GM12892 (cell line): ENCODE measurements at places on chromosomes 16 and 17.
A peak's percentile ranks its signal among the peaks of the same experiment; 100 is the strongest.

DNA sequence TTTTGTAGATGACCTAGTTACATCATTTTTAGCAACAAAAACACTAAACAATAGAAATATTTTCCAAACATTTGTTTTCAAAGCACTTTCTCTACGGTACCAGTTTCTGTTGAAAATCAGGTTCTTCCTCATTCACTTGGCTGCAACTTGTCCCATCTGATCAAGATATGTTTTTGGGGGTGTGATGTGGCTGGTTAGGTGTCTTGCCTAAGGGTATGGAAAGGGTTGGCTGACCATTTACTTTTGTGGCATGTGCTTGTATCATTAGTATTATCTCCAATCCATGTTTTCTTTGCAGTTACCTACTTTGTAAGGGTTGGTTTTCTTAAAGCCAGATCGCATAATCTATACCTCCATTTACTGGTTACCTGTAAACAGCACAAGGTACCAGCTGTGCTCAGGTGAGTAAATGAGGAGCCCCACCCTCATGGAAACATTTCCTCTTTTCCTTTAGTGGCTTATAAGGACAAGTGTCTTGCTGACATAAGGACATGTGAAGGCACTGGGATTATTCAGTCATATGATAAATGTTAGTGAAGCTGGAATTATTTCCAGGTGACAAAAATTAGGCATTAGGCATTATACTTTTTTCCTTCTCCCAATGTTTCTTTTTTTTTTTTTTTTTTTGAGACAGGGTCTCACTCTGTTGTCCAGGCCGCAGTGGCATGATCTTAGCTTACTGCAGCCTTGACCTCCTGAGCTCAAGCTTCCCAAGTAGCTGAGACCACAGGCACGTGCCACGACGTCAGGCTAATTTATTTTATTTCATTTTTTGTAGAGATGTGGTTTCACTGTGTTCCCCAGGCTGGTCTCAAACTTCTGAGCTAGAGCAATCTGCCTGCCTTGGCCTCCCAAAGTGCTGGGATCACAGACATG is 162.0 kb downstream of the CCDC182 start:
- DNase-seq, result no peak

DNA sequence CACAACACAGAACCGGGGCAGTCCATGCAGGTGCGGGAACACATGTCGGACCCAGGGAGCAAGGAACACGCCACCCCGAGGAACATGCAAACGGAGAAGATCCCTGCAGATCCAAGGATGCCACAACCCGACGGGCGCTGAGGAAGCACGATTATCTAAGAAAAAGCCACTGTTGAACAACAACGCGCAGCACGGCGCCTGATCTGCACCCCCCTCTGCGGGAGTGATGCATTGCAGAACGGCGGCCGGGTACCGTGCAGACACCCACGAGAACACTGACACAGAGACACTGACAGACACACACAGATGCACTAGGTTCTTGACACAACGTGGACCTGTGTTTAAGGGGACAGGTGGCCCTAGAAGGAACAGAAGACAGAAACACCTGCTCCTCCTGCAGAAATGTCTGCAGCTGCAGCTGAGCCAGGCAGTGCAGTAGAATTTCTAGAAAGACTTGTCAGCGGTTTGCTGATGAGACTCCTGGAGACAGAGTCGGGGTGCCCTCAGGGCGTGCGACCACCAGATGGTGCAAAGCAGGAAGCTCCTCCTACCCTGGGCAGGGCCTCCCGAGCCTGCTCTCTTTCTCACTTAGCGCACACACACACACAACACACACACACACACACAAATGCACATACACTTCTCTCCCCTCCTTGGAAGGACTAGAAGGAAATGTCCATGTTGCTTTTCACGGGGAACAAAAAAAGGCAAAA is 7.5 kb downstream of the NPTX1 start:
- no peak for DNase-seq

DNA sequence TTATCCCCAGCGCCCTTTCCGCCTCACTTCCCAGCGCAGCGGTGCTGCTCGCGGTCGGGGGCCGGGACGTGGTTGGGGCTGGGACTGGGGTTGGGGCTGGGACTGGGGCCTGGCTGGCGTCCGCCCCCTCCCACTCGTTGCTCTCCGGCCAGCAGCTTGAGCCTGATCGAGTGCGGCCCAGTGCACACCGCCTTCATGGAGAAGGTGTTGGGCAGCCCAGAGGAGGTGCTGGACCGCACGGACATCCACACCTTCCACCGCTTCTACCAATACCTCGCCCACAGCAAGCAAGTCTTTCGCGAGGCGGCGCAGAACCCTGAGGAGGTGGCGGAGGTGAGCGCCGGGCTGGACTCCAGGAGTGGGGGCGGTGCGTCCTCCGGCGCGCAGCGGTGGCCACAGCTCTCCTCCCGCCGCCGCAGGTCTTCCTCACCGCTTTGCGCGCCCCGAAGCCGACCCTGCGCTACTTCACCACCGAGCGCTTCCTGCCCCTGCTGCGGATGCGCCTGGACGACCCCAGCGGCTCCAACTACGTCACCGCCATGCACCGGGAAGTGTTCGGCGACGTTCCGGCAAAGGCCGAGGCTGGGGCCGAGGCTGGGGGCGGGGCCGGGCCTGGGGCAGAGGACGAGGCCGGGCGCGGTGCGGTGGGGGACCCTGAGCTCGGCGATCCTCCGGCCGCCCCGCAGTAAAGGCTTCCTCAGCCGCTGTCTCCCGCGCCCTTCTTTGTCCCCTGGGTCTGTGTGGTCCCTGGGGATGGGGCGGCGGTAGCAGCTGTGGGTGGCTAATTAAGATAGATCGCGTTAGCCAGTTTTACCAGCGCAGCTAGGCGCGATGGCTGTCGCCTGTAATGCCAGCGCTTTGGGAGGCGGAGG is 1.8 kb downstream of the HSD17B1 start:
- peak; percentile 93 for DNase-seq

DNA sequence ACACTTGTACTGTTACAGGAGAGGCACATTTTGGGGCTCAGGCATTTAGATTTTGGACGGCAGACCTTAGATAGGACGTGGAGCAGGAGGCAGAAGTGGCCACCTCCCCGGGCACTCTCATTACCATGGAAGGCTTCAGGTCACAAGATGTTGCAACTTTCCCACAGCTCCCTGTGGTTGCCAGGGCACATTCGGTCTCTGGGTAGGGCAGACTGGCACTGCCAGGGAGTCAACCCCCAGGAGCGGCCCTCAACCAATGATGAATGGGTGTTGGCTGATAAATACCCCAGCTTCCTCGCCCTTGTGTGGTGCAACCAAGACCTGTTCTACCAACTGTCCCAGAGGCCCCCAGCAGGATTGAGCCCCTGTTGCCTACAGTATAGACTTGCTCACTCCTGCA is 11.2 kb downstream of the NAGPA start:
- DNase-seq, result no peak

DNA sequence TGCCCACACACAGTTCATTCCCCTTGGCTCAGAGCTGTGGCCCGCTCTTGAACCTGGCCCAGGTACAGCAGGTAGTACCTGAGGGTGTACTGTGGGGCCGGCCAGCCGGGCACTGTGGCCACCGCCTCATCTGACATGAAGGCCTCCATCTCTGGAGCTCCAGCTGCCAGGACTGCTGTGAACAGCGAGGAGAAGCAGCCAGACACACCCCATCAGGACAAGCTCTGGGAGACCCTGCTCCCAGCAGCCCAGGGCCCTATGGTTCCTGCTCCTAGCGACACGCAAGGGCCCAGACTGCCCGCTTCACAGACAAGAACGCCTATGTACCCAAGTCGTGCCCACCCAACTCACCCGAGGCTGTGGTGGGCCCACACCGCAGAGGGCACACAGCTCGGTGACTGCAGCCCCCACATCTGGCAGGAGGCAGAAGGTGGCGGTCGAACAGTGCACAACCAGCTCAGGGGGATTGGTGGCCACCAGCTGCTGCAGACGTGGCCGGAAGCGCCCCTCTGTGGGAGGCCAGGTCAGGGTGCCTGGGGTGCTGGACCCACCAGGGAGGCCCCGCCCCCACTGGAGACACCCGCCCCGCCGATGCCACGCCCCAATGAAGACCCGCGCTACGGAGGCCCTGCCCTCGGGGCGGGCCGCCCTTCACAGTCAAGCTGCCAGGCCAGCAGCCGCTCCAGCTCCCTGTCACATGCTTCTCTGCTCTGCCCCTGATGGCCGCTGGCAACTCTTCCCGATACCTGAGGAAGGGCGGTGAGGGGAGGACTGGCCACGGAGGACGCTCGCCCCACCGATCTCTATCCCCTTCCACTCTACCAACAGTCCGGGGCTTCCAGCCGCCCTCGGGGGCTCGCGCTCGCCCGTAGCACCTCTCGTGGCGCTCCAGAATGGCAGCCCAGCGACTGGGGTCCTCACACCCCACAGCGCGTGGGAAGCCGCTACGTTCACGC is 1.1 kb upstream of the STUB1 start:
- no peak for DNase-seq

DNA sequence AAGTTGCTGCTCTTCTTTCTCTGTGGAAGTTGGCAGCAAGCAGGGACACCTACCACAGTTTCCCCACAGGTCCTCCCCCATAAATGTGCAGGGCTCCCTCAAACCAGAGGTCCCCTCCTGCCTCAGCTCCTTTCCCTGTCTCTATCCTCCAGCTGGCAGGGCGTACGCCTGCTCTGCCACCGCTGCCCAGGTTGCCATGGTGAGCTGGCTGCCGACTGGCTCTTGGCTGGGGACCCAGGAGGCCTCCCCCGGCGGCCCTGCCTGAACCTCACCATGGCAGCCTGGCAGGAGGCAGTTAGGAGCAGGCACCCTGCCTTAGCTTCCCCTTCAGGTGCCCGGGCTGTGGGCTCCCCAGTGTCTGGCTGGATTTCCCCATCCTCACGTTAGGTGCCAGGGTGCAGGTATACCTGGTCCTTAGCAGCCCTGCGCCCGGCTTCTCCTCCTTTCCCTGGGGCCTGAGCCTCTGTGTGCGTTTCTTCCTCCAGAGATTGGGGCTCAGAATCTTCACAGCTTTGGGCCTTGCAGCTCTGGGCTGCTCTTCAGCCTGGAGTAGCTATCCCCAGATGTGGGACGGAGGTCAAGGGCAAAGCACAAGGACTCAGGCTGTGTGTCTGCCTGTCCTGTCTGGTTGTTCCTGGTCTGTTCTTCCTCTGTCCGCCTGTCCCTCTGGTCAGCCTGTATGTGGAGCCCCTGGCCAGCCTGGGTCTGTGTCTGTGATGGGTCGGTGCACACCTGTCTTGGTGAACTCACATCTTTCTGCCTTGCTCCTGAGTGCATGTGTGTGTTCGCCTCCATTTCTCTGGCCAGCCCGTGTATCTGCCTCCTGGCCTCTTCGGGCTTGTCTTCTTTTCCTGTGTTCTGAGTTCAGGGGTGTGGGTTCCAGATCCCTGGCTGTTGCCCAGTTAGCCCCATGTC is 15.7 kb downstream of the GJD3 start:
- DNase-seq, result no peak

- DNase-seq, result no peak
Observed at GRCh38 chr17:39767147-39767546, 29.4 kb downstream of the GRB7 start.

- DNase-seq, result no peak
Observed at GRCh38 chr16:10200637-10201586, 18.7 kb upstream of the GRIN2A start.

- peak; percentile 89 for DNase-seq
Observed at GRCh38 chr16:660459-661183, 7.3 kb upstream of the RHOT2 start.

GRCh38 chr17:74484066-74484465 is 17.6 kb downstream of the CD300A start:
- no peak for DNase-seq

DNA sequence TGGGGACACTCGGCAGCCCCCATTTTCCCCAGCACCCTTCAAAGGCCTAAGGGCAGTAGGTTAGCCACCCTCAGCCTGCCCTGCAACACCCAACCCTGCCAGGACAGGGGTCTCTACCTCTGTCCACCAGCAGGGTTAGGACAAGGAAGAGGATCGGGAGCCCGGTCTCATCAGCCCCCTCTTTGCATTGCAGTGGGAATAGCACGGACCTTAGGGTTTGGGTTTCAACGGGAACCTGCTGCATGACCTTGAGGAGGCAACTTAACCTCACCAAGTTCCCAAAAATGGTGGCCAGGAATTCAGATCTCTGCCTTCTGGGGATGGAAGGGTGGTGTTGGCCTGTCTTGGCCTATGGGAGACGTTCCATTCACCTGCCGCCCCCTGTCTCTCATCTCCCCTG is 20.2 kb upstream of the SPPL2C start:
- DNase-seq, result no peak

GRCh38 chr17:63185420-63185819 is 219.4 kb downstream of the TANC2 start:
- no peak for DNase-seq

GRCh38 chr17:2594722-2595599 is 1.5 kb downstream of the PAFAH1B1 start:
- DNase-seq, result no peak

DNA sequence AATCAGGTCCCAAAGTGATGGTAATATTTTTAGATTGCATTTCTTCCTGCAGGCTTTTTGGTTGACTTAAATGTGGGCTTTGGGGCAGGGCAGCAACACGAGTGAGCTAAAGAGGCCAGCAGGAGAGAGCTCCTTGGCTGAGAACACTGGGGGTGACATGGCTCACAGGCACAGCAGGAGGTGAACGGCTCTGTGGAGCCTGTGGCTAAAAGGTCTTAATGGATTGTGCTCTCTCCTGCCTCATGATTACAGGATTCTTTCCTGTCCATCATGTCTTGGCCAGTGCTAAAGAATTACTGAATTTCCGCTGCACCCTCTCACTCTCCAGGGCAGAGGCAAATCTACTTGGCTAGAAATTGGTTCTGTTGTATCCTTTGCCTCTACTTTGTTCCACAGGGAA is 366.6 kb downstream of the HS3ST4 start:
- DNase-seq, result no peak

DNA sequence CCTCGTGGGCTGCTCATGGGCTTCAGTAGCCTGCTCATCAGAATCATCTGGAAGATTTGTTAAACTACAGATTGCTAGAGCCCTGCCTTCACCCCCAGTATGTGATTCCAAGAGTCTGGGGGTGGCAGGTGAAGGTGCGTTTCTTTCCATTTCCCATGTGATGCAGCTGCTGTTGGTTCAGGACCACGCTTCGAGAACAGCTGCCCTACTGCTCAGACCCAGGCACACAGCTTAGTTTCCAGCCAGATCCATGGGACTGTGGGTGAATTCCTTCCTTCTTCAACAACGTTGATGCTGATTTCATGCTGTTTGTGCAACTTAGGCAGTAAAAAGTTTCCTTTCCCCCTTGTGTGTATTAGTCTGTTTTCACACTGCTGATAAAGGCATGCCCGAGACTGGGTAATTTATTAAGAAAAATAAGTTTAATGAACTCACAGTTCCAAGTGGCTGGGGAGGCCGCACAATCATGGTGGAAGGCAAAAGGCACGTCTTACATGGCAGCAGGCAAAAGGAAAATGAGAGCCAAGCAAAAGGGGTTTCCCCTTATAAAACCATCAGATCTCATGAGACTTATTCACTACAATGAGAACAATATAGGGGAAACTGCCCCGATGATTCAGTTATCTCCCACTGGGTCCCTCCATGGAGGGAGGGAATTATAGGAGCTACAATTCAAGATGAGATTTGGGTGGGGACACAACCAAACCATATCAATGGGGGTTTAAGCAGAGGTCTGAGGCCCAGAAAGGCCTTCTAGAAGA is 159.2 kb downstream of the XYLT1 start:
- no peak for DNase-seq

DNA sequence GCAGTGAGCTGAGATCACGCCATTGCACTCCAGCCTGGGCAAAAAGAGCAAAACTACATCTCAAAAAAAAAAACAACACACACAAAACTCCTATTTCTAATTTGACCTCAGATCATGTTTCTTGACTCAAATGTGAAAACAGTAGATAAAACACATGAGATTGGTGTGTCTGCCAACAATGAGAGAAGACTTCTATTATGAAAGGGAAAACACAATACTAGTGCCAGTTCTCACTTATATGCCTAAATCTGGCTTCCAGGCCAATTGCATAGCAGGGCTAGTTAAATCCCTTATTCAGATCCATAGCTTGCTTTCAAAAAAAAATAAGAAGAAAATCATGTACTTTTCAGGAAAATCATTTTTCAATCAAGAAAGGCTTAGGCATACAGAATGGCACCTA is 39.4 kb downstream of the AP1G1 start:
- DNase-seq, result no peak
